DMS153 (cell line): ENCODE measurements at places on chromosomes 3 and 15.

DNA sequence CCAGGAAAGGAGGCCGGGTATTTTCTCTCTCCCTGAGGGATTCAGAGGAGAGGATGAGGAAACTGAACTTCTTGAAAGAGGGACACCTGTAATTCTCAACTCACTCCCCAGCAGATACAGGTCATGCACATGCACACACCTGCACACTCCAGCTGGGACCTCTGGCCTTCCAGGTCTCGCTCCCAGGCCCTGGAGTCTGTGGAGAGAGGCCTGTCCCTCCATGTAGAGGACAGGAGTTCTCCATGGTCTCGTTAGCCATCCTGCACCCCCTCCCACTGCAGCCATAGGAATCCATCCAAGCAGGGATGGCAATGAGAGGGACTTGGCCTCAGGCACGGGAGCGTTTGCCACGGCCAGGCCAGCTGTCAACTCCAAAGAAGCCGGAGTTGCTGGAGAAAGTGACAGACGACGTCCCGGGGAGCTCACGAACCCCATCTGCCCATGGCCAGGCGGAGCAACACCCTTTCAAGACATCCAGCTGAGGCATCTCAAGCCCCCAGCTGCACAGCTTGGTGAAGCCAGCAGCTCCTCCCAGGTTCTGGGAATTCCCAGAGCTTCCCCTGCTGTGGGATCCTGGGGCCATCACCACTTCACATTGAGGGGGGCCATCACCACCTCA is 223.3 kb downstream of the UACA start:
- DNase-seq, result no peak

GRCh38 chr15:45635191-45635638 is 386 bp downstream of the SQOR start:
- DNase-seq, result no peak

- DNase-seq, result no peak
Measured at GRCh38 chr15:73685981-73686380, 1.8 kb downstream of the CD276 start.

GRCh38 chr3:41434781-41435180 is 235.5 kb downstream of the CTNNB1 start:
- no peak for DNase-seq

DNA sequence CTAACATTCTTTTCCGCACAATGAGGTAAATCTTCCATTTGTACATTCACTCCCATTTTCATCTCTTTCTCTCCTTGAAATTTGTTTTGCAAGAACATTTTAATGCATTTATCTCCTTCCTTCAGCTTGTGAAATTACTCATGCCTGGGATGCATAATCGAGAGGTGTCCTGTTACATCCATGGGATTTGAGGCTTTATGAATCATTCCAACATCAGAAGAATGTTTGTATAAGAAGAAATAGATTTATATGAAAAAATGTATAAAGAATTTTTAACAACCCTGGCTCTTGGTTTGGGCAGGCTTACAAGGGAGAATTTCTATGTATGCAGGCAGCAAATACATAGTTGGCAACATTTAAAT is 93.2 kb upstream of the MBNL1 start:
- no peak for DNase-seq

GRCh38 chr3:180617049-180617448 is 15.1 kb downstream of the TTC14 start:
- DNase-seq, result no peak

DNA sequence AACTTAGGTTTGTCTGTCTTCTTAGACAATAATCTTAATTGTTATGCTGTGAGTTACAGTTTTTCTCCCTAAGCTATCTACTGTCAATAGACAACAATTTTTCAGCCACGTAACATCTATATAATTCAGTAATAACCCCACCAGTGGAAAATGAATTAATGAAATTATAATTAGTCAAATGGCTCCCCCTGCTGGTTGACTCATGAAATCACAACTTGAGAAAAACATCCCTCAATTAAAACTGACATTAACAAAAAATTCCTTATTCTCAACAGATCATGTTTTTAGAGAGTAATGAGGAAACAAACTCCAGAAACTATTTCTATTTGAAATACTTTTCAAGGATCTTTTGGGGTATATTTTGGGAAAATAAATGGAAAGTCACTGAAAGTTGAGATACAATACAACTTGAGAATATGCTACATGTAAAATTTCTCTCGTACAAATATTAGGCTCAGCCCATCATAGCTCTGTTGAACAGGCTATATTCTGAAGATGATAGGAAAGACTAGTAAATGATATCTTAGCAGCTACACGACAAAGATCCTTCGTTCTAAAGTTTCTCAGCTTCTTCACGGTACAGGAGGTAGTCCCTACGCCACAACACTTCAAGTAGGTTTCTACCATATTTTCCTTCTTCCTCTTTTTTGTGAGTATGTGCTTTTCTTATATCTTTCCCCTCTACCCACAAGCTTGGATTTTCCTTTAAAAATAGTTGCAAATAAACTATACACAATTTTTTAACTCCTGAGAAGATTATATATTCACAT is 20.7 kb downstream of the PPP1R2 start:
- no peak for DNase-seq

- DNase-seq, result peak; percentile 32
Measured at GRCh38 chr3:181623924-181624694, 87.6 kb upstream of the SOX2 start.
